Lower lobe of right lung (tissue), 2 donors: ENCODE measurements at places on chromosomes 4 and X. TPM values are rescaled to one million over a fixed set of nuclear protein-coding genes. Genes with fewer than 3 reads are reported as not detected.
A peak's percentile ranks its signal among the peaks of the same experiment; 100 is the strongest.

DNA sequence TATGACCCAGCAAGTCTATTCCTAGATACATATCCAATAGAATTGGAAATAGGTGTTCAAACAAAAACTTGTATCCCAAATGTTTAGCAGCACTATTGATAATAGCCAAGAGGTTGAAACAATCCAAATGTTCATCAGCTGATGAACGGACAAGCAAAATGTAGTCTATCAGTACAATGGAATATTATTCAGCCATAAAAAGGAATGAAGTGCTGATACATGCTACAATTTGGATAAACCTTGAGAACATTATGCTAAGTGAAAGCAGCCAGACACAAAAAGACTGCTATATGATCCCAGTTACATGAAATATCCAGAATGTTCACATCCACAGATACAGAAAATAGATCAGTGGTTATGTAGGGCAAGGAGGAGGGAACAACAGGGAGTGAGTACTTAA, 50.1 kb downstream of the PLAC1 start:
- no peak for DNase-seq

DNA sequence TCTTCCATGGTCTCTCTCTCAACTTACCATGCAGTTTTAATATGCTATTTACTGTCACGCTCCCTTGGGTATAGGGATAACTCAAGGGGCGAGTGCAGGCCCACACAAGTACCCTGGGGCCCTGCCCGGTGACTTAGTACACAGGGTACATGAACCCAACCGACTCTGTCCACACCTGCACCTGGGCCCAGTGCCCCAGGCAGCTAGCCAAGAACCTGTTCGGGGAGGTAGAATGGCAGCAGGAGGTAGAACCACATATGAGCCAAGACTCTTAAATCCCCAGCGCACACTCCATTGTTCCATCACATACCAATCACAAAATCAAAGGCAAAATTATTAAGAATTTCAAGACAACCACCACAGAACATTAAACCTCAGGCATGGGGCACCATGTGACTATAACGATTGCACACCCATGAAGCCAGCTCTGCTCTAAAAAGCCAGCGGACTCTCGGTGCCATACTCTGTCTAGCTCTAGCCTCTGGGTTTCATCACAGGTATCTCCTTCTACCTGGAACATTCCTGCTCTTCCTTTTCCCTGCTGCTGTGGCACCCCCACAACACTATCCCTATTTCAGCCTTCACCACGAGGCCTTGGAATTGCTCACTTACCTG, 14.6 kb downstream of the PHF8 start:
- peak; percentile 56 for DNase-seq

DNA sequence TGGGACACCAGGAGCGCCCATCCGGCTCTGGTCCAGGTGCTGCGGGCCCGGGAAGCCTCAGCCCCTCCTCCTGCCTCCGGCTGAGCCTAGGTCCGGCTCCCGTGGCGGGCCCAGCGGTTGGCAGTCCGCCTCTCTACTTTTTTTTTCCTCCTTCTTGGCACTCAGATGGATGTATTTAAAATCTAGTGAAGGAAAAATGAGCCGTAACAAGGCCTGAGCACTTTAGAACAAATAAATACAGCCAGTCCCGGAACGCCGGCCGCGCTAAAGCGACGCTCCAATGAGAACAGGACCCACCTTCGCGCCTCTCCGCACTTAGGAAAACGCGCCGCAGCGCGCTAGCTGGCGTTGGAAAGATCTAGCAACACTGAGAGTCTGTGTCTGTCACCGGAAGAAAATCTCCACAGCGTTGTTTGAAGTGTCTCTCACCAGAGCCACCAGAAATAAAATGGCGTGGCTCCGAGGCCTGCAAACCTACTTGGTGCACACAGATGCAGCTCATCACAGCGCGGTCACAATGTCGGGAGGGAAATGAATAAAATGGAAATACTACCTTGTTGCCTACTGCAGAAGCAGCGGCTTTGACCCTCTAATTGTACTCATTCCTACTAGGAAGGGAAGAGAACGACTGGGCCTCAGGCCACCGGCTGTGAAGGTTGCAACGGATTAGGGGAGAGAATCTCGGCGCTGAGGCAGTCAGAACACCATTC, 4.7 kb downstream of the NEUROG2 start:
- no peak for DNase-seq

- DNase-seq = no peak
Measured at GRCh38 chr4:168860827-168861226, 149.2 kb downstream of the CBR4 start.

DNA sequence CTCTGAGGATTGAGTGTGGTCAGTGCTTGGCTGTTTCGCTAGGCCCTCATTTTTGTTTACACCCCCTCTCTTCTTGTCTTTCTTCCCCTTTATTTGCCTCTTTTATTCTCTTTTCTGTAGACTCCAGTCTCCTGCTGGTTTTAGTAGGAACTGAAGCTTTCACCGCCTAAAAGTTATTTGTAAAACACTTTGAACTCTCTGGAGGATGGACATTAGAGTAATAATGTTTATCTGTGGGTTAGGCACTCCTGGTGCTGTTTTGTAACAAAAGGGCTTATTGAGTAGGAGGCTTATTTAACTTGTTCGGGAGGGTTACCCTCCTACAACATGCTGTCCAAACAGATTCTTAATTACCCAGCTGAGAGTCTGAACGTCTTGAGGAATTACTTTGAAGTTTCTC, 1.6 kb upstream of the ARHGAP10 start:
- no peak for DNase-seq

- no peak for DNase-seq
Measured at GRCh38 chr4:121266982-121267381, 102.9 kb upstream of the TNIP3 start.

DNA sequence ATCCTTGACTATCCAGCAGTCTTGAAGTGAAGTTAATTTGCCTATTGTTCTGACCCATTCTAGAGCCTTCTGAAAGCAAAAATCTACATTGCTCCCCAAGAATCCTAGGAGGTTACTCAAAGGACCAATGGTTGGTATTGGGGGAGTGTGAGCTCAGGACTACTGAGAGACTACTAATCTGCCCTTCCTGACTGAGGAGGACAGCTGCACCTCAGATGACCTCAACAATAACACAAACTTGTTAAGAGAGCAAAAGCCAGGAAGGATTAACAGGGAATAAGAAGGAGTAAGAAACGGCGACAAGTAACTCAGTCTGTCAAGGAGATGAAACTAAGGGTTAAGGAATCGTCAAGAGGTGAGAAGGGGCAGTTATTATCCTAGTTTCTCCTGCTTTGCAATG, 43.4 kb downstream of the IDS start:
- no peak for DNase-seq

- DNase-seq = no peak
Measured at GRCh38 chrX:138897621-138898492, 186.3 kb upstream of the FGF13 start.

DNA sequence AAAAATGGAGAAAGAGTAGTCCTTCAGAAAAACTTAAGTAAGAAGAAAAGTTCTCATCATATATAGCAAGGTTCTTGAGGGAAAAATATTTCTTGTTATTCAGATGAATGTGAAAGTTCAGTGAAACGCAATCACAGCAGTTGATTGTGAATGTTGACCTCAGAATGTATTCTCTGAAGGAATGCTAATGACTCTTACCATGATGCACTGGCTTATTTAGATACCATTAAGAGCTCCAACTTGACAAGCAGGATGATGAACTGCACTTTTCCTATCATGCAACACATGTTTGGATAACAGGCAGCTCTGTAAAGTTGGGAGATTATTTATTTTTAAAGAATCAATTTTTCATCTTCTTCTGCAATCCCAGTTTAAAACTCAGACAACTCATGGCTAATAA, 115.5 kb upstream of the MYOZ2 start:
- no peak for DNase-seq

- DNase-seq = peak; percentile 34
Measured at GRCh38 chrX:298993-299392, 17.8 kb downstream of the PLCXD1 start.

GRCh38 chrX:15786915-15787314, 3.4 kb upstream of the ZRSR2 start:
- DNase-seq = peak; percentile 52

GRCh38 chr4:41542526-41543275, 4.7 kb downstream of the LIMCH1 start:
- DNase-seq = no peak

DNA sequence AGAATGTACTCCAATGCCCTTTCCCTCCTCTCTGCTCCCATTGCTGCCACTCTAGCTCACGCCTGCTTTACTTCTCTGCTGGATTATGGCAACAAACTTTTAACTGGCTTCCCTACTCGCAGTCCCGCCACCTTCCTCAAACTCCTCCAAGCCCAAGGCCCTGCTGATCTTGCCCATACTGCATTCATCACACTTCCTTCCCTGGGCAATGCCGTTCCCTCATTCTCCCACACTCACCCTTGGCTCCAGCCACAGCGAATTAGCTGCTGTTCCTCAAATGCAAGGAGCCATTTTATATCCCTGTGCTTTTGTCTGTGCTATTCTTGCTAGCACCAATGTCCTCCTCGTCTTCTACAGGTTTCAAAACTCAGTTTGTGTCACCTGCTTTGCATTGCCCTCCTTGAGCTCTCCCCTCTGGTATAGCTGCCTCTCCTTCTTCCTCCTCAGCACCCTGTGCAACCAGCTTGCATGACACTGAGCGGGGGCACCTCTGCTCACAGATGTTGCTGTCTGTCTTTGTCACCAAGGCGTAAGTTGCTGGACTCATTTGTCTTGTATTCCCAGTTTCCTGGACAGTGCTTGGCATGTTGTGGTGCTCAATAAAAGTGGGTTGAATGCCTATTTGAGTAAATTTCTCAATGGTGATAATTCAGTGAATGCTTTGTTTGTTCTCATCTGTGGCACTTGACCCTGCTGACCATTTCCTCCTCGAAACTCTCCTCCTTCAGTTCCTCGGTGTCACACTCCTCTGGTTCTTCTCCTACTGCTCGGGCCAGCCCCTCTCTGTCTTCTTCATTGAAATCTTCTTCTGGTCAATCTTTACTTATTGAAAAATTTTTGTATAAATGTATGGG, 22.4 kb upstream of the MGST2 start:
- DNase-seq = no peak

DNA sequence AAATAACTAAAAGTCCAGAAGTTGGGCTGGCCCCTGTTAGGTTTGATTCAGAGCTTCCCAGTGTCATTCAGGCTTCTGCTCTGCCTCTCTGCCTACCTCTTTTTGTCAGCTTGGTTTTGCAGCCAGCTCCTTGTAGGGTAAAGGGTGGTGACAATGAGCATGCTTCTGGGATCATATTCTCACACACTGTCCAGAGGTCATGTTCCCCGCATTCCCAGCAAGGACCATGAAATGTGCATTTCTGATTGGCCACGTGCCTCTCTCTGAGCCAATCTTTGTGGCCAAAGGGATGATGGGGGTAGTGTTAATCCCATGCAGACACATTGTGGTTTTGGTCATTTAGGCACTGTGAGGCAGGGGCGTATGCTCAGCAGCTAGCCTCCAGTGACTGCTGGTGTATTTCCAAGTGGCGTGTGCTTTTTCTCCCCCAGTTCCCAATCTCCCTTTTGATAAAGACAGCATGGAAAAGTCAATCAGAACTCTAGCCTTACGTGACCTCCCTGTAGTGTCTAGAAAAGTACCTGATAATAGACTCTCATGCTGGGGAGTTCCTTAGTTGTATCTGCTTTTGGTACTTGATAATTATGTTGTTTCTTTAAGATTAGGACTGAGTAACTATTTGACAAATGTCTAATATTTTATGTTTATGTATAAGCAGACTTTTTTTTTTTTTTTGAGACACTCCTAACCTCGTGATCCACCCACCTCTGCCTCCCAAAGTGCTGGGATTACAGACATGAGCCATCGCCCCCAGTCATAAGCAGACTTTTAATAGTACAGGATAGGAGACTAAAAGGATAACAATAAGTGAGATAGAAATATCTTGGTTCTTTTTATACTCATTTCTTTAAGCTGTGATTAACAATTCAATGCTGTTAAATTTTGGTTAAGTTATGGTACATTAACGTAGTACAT, 57.8 kb downstream of the KIAA0232 start:
- DNase-seq = no peak

GRCh38 chrX:69424161-69424560, 80.0 kb upstream of the NALF2 start:
- DNase-seq = no peak

- DNase-seq = no peak
Measured at GRCh38 chr4:67071641-67072040, 473.7 kb downstream of the CENPC start.

- no peak for DNase-seq
Measured at GRCh38 chr4:130985371-130985770, 1889.4 kb downstream of the C4orf33 start.

DNA sequence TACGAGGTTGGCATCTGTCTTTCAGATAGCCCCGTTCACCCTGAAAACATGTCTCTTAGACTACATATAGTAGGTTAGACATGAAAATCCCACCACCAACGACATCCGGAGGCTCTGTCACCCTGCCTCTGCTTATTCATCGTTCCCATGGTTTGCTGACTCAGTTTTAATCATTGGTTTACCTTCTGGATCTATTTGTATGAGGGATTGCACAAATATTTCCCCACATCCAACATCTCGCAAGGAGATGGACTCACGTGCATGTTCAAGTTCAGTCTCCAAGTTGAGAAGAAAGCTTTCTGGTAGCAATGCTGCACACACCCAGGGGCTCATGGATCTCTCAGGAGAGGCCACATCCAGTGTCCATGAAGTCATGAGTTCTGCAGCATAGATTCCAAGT, 10.8 kb downstream of the CETN2 start:
- no peak for DNase-seq

DNA sequence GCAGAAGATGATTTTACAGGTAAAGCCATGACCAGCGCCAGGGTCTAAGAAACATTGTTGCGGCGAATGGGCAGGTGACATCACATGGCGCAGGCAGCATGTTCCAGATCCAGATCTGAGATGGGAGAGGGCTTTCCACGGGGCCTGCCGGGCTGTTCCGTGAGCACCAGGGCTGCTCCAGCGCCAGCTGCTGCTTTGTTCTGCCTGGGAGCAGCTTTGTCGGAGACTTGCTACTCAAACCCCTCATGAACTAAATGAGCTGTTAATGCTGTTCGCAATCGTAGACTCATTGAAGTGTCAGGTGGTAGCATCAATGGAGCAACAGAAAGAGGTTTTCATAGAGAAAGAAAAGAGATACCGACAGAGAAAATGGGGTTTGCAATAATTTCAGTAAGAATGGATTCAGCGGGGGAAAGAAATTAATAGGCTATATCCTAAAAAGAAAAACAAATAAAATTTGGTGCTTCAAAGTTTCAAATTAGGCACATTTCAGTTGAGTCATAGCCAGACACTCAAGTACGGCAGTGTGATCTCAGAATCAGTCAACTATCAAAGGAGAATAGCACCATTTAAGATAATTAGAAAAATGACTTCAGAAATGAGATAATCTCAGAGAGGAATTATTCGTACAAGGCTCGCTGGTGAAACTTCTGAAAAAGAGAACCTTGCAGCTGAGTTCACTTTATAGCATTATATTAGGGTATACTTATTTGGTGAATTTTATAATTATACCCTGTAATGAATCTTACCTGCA, 23.9 kb downstream of the SORBS2 start:
- no peak for DNase-seq

- no peak for DNase-seq
Measured at GRCh38 chr4:101332424-101332823, 14.9 kb downstream of the PPP3CA start.

- no peak for DNase-seq
Measured at GRCh38 chr4:82667761-82668480, 106.1 kb upstream of the TMEM150C start.

Gene PAGE5
- total RNA-seq = not detected

Gene SSX4
- total RNA-seq = not detected

Gene DDIT4L
- 0.92 TPM for total RNA-seq

Gene PLP1
- total RNA-seq = 0.59 TPM

Gene HSFX4
- total RNA-seq = not detected

Gene SMARCA1
- total RNA-seq = 23.2 TPM

Gene SEC31A
- 183 TPM for total RNA-seq

Gene DUSP21
- total RNA-seq = not detected

Gene AR
- total RNA-seq = 5.0 TPM

Gene RHOXF1
- not detected for total RNA-seq

Gene TMEM271
- total RNA-seq = not detected

Gene PAGE3
- not detected for total RNA-seq
